ENCODE measurements at places on chromosomes 1 and 21. TPM values are rescaled to one million over a fixed set of nuclear protein-coding genes. Genes with fewer than 3 reads are reported as not detected.

Gene S100A14
- not detected for total RNA-seq

Gene PLPPR5
- total RNA-seq: not detected

Gene DDX20
- total RNA-seq: 20.0 TPM

Gene INSRR
- total RNA-seq: 1.1 TPM

Gene CELA3B
- not detected for total RNA-seq

Gene RPE65
- total RNA-seq: not detected

Gene SEC16B
- not detected for total RNA-seq

DNA sequence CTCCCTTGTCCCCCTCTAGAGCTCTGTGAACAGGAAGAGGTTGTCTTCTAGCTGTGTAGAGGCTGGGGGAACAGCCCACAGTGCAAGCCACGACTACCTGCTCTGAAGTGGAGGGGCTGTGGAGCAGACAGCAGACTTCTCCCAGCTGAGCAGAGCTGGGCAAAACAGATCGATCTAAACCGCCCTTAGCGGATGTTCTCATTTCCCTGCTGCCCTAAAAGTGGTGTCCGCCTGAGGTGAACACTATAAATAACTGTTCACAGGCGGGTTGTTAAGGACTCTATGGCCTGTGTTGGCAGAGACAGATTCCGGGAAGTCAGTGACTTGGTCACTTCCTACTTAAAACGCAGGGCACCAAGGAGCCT lies 203.2 kb downstream of the RHOU start:
- no peak for DNase-seq

DNA sequence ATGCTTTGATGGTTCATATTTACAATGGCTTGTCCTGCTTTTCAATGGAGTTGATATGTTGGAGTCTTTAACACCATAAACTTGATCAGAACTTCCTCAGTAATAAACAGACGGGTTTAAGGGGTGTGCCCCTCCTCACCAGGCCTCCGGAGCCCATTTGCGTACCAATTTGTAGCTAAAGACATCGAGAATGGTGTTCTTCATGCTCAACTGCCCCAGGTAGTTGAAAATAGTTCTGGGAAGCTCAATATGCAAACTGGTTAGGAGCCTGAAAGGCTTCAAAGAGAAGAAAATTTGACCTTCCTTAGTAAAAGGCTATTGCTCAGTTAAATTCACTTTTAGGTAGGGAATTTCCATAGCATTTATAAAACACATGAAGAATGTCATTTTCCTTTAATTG lies 68.1 kb upstream of the RRP15 start:
- no peak for DNase-seq

GRCh38 chr1:112057736-112058135 lies 68.3 kb upstream of the KCND3 start:
- DNase-seq: no peak

DNA sequence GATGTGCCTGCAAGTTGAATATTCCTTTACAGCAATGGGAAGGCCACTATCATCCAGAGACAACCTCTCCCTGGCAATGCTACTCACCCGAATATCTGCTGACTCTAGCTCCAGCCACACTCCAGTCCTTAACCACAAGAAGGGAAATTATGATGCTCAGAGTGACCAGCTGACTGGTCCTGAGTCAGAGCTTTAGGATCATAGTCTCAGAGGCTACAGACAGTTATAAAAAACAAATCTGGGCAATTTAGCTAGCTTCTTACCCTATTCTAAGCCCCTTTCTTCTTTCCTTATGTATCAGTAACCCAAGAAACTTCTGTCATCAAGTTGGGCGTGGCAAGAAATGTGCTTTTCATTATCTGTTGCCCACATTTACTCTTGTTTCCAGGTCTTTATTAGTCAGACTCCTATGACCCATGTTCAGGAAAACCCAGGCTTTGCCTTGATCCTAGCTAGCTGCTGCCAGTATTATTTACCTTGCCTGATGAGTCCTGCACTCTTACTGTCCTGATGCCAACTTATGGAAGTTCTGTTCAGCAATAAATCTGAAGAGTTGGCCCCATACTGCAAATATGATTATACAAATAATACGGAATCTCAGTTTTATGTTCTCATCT lies 207.0 kb downstream of the TTLL7 start:
- no peak for DNase-seq

DNA sequence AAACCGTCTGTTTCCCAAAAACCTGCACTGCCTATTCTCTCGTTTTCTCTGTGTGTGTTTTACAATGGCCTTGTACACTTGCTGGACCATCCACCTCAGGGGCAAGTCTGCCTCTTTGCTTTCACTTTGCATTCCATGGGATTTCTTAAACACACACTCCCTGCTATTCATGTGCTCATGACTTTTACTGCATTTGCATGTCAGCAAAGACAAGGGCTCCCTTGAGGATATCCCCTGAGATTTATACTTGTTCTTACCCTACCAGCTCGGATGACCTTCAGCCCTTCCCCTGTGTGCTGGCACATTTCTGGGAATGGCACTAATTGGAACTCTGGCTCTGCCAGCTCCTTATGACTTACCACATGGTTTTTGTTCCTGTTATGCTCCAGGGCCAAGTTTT lies 386.9 kb downstream of the AMY1C start:
- no peak for DNase-seq

- DNase-seq: no peak
Observed at GRCh38 chr1:89911191-89911991, 83.5 kb upstream of the ZNF326 start.

- DNase-seq: no peak
Observed at GRCh38 chr1:183580281-183580682, 10.0 kb downstream of the NCF2 start.

- DNase-seq: peak; percentile 24
Observed at GRCh38 chr1:67735806-67736627, 51.0 kb downstream of the GADD45A start.

Data from activated T-helper 2 cell treated with anti-CD3 and anti-CD28 coated beads, Interferon-gamma antibody, Interleukin-2, Interleukin-4, amounts not matched to agents 10 μg/mL and 5 μg/mL and 100 μg/mL, durations not matched to agents 14 hours and 24 hours and 36 hours (primary cell).